ENCODE measurements at places on chromosomes 7 and 10. TPM values are rescaled to one million over a fixed set of nuclear protein-coding genes. Genes with fewer than 3 reads are reported as not detected.

DNA sequence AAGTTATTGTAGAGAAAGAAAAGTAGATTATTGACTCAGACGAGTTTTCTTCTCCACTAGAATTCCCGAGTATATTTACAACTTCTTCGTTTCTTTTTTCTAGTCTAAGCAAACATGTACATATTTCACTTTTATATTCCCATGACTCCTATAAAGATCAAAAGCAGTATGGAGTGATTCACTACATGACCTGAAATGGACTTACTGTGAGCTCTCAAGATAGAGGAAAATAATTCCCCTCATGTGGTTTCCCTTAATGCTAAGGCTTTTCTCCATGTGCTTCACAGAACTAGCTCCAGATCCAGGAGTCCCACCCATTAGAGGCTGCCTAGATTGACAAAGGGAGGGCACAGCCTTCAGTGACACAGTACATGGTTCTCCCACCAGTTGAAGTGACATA lies 823.1 kb upstream of the LRRTM3 start:
- no peak for DNase-seq
- no peak overlapping the region for H3K27ac ChIP-seq
- no peaks in the 10 kb centered on the region for H3K36me3 ChIP-seq
- no peaks in the 10 kb centered on the region for H3K27me3 ChIP-seq
- no peak overlapping the region for H3K4me3 ChIP-seq

DNA sequence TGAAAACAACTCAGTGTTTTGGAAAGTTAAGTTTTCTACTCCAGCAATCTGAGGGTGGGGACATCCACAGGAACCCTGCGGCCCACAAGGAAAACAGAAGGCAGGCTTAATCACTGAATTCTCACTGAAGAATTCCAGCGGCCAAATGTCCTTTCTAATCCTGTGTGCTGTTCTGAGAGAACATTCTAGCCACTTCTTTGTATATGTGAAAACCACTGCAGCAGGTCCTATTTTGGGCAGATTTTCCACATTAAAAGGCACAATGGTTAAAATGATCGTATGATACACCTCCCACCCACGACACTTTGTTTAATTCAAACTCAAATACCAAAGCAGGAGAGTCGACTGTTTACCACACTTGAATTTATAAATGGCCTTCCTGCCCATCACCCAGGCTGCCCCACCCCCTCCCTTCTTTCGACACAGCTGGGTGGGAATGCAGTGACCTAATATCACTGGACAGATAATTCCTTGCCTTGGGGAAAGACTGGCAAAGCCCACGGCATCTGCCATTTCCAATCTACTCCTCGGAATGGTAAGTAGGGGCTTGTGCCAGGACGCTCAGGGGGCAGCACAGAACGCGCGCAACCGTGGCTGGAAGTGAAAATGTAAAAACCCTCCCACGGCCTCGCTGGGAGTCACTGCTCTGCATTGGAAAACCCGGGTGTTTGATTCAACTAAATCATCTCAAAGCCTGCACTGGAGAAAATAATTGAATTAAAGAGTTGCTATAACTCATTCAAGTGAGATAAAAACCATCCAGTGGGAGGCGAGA lies 67.0 kb downstream of the CTBP2 start:
- no peaks in the 10 kb centered on the region for H3K36me3 ChIP-seq
- no peaks in the 10 kb centered on the region for H3K4me1 ChIP-seq
- no peak overlapping the region for H3K27ac ChIP-seq
- no peak overlapping the region for H3K4me3 ChIP-seq
- H3K27me3 ChIP-seq, result no peaks in the 10 kb centered on the region

DNA sequence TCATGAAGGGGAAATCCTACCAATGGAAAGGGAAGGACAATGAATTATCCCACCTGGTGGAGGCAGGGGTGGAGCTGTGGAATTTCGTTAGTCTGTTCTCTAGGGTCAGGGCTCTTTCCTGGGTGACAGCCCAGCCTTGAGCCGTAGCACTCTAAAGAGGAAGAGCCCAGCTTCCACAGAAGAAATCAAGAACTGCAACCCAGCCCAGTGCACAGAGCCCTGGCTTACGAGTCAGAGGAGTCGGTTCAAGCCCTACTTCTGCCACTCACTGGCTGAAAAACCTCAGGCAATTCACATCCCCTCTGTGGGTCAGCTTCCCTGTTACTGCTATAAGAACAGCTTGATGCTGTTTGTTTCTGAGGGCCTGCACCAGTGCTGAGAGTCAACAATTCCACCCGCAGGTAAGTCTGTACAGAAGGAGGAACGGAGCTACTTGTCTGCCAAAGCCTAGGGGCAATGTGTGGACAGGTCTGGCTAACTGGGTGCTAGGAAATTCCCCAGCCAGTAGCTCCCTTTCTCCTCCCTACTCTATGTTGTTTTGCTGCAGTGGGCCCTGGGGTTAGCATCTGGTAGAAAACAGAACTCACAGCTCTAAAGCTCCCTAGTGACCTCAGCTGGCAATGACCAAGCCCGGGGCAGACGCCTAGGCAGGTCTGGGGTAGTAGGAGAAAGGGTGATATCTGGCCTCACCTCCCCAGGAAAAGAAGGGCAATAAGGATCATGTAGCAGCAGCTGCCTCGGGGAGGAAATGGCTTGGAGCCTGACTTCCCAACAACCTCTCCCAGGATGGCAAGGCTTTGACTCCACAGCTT lies 3.3 kb downstream of the AVPI1 start:
- DNase-seq, result no peak
- peaks cover 35% of the 10 kb centered on the region for H3K4me1 ChIP-seq
- no peaks in the 10 kb centered on the region for H3K27me3 ChIP-seq
- no peaks in the 10 kb centered on the region for H3K36me3 ChIP-seq
- H3K27ac ChIP-seq, result no peak overlapping the region

DNA sequence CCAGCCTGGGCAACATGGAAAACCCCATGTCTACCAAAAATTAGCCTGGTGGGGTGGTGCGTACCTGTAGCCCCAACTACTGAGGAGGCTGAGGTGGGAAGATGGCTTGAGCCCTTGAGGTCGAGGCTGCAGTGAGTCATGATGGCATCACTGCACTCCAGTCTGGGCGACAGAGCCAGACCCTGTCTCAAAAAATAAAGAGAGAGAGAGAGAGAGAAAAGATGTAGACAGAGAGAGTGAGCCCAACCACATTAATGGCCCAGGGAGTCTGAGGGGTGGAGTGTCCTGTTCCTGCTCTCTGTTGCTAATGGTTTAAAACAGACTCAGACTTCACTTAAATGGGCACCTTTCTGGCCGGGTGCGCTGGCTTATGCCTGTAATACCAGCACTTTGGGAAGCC lies 455.7 kb upstream of the GALNT17 start:
- no peak for DNase-seq
- no peaks in the 10 kb centered on the region for H3K36me3 ChIP-seq
- H3K27ac ChIP-seq, result no peak overlapping the region
- no peaks in the 10 kb centered on the region for H3K27me3 ChIP-seq
- no peak overlapping the region for H3K4me3 ChIP-seq
- peaks cover 9% of the 10 kb centered on the region for H3K4me1 ChIP-seq

DNA sequence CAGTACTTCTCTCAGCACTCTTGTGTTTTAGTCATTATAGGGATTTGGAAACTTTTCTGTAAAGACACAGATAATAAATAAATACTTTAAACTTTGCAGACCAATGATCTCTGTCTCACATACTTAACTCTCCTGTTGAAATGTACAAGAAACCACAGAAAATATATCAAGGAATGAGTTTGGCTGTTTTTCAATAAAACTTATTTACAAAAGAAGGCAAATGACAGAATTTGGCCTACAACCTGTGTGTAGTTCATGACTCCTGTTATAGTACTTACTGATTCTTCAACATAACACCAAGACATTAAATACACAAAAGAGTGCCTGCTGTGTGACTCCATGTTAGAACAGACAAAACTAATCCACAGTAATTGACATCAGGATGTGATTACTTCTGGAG lies 510.0 kb upstream of the PHF14 start:
- no peak overlapping the region for H3K4me3 ChIP-seq
- no peaks in the 10 kb centered on the region for H3K36me3 ChIP-seq

STK17A gene
- total RNA-seq, result 213 TPM

EGR2 gene
- 3.2 TPM for total RNA-seq

AKR1B15 gene
- total RNA-seq, result not detected
